ENCODE measurements at places on chromosomes 13 and 19.

DNA sequence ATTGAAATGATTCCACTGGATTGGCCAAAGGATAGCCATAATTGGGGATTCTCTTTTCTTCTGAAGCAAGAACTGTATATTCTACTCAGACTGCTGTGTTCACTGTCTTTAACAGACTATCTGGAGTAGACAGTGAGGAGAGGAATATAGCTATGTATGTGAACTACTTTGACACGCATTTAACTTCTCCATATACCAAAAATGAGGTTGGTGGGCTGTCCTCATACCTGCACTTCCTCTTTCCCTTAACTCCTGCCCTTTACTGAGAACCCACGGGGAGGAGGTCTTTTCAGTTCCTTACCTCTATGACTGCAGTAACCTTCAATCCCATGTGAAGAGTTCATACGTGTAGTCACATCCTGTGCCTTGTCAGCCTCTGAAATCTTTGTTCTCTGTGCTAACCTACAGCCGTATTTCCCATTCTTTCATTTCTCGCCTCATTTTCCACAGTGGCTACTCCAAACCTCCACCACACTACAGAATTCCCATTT is 305.8 kb downstream of the MTUS2 start:
- no peak for DNase-seq

GRCh38 chr13:99659226-99659625 is 158.0 kb downstream of the TM9SF2 start:
- DNase-seq, result no peak

DNA sequence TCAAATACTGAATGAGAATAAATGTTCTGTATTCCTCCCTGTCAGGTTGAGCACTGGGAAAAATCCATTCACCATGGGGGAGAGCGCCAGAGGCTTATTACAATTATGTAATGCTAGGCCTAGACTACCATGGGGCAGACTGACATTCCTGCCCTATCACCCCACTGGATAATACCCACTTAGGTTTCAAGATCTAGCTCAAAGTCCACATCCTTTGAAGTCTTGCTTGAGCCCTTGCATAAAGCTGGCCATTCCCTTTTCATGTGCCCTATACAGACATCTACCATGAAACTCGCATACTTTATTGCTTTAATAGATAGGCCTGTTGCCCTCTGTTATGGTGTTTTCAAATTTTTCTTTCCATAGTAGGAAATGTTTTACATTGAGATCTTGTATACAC is 149.3 kb downstream of the RGCC start:
- no peak for DNase-seq

GRCh38 chr19:10120538-10121189 is 965 bp upstream of the EIF3G start:
- no peak for DNase-seq

GRCh38 chr19:3712663-3713611 is 4.8 kb downstream of the TJP3 start:
- no peak for DNase-seq

GRCh38 chr13:30892966-30893365 is 13.1 kb upstream of the MEDAG start:
- no peak for DNase-seq

GRCh38 chr19:54156953-54157352 is 2.6 kb downstream of the LENG1 start:
- no peak for DNase-seq

DNA sequence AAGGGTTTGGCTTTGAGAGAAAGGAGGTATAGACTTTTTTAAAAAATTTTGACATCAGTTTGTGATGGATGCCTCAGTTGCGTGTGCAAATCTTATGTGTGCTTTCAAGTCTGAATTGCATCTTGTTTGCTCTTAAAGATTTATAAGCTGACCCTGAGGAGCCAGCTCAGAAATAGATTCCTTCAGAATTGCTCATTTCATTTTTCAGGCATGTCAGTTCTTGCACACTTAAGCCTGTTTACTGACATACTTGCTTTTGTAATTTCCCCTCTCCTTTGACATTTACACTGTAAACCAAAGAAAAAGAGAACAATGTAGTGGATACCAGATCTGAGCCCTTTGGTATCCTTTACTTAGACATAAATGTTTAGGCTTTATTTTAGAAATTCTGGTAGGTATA is 87.6 kb downstream of the RNF17 start:
- no peak for DNase-seq

GRCh38 chr19:41547569-41547968 is 28.4 kb upstream of the CEACAM21 start:
- DNase-seq, result no peak

DNA sequence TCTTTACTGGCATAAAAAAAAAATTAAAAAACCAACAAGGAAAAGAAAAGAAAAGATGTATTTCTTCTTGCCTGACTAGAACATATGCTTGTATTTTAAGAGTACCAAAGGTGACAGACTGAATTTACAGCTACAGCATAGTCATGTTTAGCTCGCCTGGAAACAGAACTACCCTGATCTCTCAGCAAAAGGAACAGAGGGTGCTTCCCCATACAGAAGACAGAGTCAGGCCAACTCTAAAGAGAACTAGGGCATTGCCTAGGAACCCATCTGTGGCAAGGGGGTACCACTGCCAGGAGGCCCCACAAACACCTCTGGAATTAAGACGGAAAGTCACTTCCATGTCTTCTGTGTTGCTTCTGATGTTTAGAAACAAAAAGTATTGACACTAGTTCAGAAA is 252.1 kb upstream of the STARD13 start:
- no peak for DNase-seq

DNA sequence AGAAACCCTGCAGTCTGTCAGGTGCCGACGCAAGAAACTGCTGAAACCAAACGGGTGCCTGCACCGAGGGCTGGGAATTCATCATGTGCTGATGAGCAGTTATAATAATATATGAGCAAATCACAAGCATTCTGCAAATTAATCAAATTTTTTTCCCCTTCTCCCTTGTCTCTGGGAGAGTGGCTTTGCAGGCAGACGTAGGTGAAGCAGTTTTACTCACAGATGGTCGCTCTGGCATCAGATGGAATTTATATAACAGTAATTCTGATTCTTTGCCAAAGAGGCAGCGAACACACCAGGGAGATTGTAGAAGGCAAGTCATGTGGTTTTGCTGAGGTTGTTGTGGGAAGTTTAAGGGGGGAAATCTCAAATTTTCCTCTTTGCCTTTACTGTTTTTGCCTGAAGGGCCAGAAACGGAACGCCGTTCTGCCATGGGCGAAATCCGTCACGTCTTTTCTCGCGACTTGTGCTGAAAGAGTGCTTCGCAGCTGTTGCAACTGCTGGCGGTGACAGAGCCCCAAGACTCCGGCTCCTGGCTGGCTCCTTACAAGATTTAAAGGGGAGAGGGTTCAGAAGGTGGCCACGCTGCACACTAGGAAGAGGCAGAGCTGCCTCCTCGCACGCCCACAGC is 320.1 kb downstream of the ZNF536 start:
- no peak for DNase-seq

- no peak for DNase-seq
Measured at GRCh38 chr13:46541210-46541609, 11.8 kb upstream of the LRCH1 start.

GRCh38 chr19:46471116-46471733 is at the start of gene PNMA8A:
Gene PNMA8A, minus strand, starts transcription at chr19:46471563. Its CDS starts 528 bp downstream, at chr19:46471035.
- DNase-seq, result no peak

All from NCI-H1048 (cell line).